ENCODE measurements at places on chromosomes 6 and 20.

DNA sequence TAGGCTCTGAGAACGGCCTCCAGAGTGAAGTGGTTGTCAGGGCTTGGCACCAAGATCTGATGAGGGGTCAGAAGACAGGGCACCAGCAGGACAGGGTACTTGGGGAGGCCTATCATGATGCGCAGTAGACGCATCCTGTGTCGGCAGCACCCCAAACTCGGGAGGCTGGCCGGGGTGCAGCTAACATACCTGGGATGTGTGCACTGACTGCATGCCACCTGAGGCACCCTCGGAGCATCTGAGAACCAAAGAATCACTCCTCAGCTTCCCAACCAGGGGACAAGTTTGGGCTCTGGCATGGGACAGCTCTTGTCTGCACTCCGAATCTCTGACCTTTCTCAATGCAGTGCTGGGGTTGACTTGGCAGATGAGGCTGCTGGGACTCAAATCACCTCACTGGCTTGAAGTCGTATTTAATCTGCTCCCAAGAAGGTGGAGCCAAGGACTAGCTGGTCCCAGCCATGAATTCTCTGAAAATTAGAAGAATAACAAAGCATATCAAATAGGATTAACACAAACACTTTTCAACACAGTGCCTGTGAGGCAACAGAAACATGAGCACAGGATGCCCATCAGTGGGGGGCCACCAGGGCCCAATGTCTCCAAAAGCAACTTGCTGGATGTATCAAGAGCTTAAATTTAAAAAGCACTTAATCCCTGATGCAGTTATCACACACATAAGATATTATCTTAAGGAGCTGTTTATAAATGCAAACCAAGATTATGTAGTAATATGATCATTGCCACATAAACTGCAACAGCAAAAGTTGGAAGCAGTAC, 348.8 kb downstream of the PREX1 start:
- no peak for DNase-seq

DNA sequence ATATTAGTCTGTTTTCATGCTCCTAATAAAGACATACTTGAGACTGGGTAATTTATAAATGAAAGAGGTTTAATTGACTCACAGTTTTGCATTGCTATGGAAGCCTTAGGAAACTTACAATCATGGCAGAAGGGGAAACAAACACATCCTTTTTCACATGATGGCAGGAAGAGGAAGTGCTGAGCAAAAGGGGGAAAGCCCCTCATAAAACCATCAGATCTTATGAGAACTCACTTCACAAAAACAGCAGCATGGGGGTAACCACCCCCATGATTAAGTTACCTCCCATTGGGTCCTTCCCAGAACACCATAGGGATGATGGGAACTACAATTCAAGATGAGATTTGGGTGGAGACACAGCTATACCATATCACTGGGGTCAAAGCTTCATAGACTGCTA, 254.2 kb downstream of the ERMARD start:
- DNase-seq = no peak

- DNase-seq = peak; percentile 90
These were observed 10.6 kb downstream of the NRN1 start for GRCh38 chr6:5995949-5996713.

- no peak for DNase-seq
These were observed 53.1 kb upstream of the SLC32A1 start for GRCh38 chr20:38671186-38671585.

GRCh38 chr6:33571637-33572316, 8.3 kb downstream of the BAK1 start:
- no peak for DNase-seq

DNA sequence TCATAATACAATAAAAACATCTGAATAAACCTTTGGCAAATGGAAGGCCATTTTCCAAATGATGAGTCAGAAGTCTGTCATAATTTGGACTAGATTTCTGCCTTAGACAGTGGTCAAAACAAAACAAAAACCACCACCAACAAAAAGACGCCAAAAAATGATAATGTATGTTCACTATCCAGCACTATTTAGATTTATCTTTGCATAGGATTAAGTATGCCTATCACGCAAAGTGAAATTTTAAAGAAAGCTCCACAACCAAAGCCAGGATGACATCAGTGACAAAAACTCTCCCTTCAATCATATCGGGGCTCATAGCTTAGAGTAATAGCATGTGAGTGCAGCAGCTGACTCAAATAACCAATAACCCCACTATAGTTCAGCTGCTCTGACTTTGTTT, 201.9 kb downstream of the MOXD1 start:
- peak; percentile 72 for DNase-seq

DNA sequence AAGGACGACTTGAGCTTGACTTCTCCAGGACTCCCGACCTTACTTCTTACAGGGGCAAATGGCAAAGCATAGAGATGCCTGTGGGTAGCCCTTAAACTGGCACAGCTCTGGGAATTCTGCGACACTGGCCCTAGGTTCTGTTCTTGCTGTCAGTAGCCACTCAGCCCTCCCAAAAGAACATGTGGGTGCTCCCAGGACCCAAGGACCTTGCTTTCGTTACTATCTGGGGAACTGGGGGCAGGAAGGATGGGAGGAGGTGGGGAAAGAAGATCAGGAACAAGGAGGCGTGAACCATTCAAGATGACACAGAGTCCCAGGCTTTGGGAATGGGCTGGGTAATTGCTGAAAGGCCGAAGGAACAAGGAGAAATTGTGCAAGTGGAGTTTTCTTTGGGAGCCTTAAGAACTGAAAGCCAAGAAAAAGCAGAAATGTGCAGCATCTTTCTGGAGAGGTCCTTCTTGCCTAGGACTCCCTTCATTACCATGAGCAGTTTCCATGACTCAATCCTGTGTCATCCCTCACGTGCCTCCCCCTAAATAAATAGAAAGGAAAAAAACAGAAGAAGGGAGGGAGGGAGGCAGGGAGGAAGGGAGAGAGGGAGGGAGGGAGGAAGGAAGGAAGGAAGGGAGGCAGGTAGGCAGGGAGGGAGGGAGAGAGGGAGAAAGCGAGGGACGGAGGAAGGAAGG, 284.6 kb upstream of the FOXQ1 start:
- DNase-seq = peak; percentile 74

GRCh38 chr6:36399970-36400369, 12.5 kb upstream of the ETV7 start:
- DNase-seq = no peak

DNA sequence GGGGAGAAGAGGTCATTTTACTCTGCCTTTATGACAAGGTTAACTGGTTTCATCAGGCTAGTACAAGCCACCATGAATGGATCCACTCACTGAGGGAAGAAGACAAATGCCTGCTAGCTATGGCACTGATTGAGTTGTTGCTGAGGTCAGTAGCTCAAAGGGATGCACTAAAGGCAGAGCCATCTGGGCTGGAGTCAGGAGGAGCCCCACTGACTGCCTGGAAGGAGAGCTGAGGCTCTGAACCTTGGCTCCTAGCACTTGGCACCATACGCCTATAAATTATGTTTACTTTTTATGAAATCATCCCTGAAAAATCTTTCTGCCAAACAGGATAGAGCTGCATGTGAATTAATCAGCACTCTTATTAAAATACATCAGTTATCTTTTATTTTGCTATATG, 104.6 kb downstream of the DTD1 start:
- DNase-seq = no peak

DNA sequence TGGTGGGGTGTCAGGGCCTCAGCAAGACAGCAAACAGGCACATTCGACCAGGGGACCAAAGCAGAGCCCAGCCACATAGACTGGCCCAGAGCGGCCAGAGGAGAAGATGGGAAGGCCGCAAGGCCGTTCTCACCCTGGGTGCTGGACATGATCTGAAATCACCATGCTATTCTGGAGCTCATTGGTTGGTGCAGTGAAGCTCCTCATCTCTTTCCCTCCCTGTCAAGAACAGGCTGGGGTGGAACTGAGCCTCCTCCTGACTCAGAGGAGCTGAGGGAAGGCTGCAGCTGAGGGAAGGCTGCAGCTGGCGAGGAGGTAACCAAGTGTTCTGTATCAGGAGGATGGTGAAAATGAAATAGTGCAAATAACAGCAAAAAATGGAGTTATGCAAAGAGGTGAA, 80.0 kb downstream of the AKAP7 start:
- no peak for DNase-seq

DNA sequence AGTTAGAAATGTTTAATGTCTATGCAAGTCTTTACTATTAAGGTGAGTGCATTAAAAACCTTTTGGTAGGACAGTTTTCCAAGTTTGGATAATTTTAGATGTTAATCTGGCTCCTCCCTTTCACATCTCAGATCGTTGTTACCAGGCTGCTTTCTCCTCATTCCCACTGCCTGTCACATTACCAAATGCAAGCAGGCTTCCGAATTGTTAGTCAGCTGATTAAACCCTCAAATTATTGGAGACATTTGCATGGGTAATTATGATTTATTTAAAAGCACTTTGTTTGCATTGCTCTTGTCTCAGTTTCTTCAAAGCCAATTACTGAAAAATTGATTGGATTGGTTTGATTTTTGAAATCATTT, 816.5 kb downstream of the KIF16B start:
- no peak for DNase-seq
